ENCODE measurements at places on chromosomes 4 and X. TPM values are rescaled to one million over a fixed set of nuclear protein-coding genes. Genes with fewer than 3 reads are reported as not detected.

The CTAG2 gene
- not detected for total RNA-seq

The PABPC1L2A gene
- not detected for total RNA-seq

The HS3ST1 gene
- not detected for total RNA-seq

The RAB39B gene
- total RNA-seq = 8.0 TPM

The FBXL5 gene
- 34.3 TPM for total RNA-seq
